ENCODE measurements at places on chromosomes 4 and X.
A peak's percentile ranks its signal among the peaks of the same experiment; 100 is the strongest.

DNA sequence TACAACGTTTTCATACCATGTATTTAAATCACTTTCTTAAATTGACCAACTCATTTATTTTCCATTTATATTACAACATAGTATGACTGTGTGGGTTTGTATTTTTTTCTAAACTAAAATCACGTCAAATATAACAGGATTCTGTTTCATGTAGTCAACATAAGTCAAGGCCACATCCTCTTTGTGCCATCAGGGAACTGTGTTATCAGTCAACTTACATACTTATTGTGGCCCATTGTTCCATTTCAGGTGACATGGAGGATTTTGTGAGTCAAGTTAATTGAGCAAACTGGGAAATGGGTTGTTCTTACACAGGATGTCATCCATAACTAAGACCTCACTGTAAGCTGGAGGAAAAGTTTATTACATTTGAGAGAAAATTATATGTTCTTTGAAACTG is 35.9 kb downstream of the STK26 start:
- DNase-seq, result no peak

GRCh38 chrX:57528670-57529255 is 63.0 kb upstream of the ZXDB start:
- no peak for DNase-seq

- DNase-seq, result no peak
Measured at GRCh38 chr4:82053396-82053795, 320.4 kb downstream of the HNRNPD start.

DNA sequence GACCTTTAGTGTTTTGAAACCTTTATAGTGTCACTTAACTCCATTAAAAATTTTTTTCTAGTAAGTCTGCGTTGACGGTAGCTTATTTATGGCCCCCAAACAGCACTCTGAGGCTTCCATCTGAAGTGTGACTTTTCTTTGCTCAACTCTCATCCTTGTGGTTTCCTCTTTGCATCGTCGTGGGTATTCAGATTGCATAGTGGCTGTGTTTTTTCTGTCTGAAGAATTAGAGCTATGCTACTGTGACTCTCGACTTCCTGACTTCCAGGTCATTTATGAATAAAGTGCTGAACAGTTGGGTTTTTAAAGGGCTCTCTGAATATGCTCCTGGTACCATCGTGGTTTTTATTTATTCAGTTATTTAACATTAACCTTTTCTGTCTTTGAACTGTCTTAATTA is 44.9 kb downstream of the JADE1 start:
- DNase-seq, result no peak

DNA sequence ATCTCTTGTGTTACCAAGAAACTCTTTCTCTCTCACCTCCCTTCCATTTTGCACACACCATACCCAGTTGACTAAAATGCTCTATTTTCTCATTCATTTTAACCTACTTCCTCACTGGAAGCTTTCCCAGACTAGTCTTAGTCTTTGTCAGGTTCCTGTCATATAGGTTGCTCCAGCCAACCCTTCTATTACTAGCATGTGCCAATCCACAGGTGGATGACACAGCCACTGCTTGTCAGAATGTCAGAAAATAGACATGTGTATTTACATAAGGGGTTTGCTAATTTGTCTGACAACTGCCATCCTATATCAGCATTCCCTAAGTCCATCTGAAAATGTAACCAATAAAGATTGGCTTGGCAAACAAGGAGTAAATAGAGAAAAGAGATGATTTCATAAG is 239.2 kb upstream of the SMIM31 start:
- DNase-seq, result no peak

- no peak for DNase-seq
Measured at GRCh38 chrX:53253293-53254020, 27.9 kb downstream of the IQSEC2 start.

DNA sequence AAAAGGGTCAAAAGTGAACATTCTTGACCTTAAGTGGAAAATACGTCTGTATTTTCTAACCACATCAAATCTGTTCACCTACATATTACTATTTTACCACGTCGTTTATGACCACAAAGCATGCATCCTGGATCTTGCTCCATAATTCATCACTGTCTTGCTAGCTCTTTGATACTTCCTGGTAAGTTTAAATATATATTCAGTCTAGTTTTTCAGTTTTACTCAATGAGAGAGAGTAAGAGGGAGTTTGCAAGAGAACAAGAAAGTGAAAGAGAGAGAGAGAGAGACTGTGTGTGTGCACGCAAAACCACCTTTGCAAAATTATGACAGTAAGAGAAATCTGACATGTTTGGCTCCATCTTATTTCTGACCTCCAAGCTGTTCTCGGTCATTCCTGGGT is 173.7 kb upstream of the GALNTL6 start:
- DNase-seq, result no peak

DNA sequence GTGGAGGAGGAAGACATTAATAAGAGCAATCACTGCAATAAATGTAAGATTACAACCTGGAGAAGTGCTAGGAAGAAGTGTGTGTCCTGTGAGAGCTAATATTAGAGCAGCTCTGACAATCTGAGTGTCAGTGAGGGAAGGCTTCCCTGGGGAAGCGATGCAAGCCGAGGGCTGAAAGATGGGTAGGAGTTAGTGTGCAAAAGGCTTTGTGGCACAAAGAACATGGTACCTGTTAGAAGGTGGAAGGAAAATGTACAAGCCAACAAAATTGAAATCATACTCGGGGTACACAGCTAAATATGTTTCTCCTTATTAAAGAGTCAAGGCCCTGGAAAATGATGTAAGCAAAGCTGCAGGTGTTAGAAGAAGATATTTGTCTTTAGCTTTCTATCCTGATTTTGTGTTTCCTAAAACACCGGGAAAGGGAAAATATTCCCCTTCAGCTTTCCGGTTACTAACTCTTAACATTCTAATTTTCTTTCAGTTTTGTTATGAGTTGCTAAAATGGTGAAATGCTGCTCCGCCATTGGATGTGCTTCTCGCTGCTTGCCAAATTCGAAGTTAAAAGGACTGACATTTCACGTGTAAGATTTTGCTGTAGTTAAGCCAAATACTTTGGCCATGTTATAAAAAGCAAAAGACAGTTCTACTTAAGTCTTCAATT is 808 bp downstream of the THAP6 start:
- no peak for DNase-seq

GRCh38 chr4:163048447-163048846 is 118.2 kb downstream of the NAF1 start:
- no peak for DNase-seq

DNA sequence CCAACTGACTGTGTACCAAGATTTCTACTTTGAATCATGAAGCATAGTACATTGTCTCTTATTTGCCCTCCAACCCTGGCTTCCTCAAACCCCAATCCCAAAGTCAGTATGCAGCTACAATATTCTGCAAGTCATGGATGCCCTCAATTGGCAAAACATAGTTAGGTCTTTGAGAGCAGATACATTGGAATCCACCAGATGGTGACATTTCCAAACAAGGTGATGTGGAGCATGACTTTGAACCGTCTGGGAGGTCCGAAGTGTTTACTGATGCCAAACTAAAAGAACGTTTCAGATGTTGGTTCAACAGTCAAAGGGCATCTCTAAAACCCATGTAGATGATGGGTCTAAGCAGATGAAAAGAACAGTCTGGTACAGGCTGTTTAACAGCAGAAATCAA is 43.7 kb upstream of the FRMD7 start:
- DNase-seq, result no peak

GRCh38 chrX:129956765-129957164 is 25.7 kb upstream of the BCORL1 start:
- no peak for DNase-seq

GRCh38 chrX:7948483-7948882 is 21.3 kb upstream of the PNPLA4 start:
- DNase-seq, result no peak

DNA sequence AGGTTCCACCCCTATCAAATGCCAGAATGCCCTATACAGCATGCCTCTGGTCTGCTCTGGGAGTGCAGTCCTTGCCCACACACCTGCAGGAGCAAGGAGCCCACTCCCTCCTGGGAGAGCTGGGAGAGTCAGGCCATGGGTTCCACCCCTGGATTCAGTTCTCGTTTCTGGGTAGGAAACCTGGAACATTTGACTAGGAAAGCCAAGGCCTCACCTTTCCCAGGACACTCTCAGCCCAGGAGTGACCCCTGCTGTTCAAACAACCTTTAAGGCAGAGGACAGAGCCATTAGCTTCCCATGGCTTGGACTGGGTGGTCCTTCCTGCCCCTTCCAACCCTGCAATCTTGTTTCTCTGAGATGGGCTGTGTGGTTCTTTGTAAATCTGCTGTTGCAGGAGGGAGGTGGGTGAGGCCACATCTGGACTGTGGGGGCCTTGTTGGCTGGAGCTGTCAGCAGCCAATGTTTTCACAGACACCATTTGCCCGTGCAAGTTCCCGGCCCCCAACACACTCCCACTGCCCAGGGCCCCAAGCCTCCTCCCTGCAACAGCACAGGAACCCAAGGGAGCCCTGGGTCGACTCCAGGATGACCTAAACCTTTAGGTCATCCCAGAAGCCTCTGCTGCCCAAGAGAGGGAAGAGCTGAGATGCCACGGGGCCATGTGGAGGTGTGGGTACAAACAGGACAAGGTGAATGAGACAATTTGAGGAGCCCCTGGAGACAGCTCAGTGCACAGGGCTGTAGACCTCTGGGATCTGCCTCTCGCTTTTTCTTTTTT is 104.4 kb downstream of the PJA1 start:
- DNase-seq, result no peak

DNA sequence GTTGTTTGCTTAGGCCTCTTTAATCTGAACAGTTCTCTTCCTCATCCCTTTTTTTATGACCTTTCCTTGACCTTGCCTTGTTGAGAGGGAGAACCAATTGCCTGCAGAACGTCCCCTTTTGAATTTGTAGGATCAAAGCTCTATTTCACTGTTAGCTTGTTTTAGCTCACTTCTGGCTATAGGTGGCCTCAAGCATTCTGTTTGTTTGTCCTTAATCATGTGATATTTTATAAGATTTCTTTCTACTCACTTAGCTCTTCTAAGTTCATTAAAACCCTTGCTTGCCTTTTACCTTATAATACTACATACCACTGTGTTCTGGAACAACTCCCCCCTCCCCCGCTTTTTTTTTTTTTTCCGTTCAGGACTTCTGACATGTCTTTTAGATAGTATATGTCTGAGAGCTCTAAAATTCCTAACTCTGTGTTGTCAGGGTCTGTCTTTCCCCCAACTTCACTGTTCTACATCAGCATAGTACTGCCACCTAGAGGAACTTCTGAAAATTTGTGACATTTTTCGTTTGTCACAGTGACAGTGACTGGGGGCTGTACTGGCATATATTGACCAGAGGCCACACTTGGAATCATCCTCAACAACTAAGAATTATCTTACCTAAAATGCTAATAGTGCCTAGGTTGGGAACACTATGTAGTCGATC is 128.5 kb downstream of the LARP7 start:
- DNase-seq, result peak; percentile 23

Measured in NCI-H1694 (cell line).